H54 (cell line): ENCODE measurements at places on chromosomes 3 and 15.

GRCh38 chr3:9700536-9700935 lies 3.1 kb upstream of the CPNE9 start:
- DNase-seq, result no peak

- no peak for DNase-seq
These were observed 99.6 kb downstream of the FAM43A start for GRCh38 chr3:194785315-194785714.

- no peak for DNase-seq
These were observed 13.7 kb downstream of the PDHB start for GRCh38 chr3:58419780-58420507.

GRCh38 chr3:39062180-39062579 lies 10.4 kb downstream of the WDR48 start:
- no peak for DNase-seq

DNA sequence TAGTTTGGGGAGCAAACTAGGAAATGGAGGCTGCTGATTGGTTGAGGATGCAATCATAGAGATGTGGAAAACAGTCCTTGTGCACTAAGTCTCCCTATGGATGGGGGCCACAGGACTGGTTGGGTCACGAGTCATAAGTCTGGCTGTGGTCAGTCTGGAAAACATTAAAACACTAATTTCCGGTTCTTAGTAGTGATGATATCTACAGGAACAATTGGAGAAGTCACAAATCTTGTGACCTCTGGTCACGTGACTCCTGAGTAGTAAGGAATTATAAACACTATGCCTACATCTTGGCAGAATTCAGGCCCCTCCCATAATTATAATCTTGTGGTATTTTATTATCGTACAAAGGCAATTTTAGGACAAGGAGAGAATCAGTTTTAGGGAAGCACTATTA lies 317.3 kb upstream of the ARPP21 start:
- no peak for DNase-seq

- DNase-seq, result no peak
These were observed 61.7 kb upstream of the LRRN1 start for GRCh38 chr3:3737531-3737930.
